Activated CD8-positive, alpha-beta memory T cell treated with anti-CD3 and anti-CD28 coated beads for 1 hour (primary cell): ENCODE measurements at places on chromosomes 13 and 19.

GRCh38 chr13:39892721-39893685 is 237.5 kb downstream of the COG6 start:
- no peak for DNase-seq

GRCh38 chr19:39953915-39954314 is 17.1 kb upstream of the PSMC4 start:
- no peak for DNase-seq

GRCh38 chr19:16200038-16201010 is 2.6 kb downstream of the AP1M1 start:
- no peak for DNase-seq

DNA sequence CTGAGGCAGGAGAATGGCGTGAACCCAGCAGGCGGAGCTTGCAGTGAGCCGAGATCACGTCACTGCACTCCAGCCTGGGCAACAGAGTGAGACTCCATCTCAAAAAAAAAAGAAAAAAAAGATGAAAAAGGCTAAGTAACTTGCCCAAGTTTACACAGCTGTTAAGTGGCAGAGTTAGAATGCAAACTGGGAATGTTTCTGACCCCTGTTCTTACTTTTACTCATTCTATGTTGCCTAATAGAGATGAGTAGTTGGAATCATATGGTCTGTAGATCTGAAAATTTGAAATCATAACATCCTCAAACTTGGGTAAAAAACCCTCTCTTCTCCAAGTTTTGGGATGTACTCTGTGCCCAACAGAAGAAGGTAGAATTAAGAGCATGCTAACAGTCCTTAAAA is 235.8 kb upstream of the RFC3 start:
- DNase-seq, result no peak

- DNase-seq, result no peak
Observed at GRCh38 chr13:70814684-70815083, 706.4 kb upstream of the KLHL1 start.

GRCh38 chr19:7349961-7350711 is 1.4 kb downstream of the ARHGEF18 start:
- peak; percentile 48 for DNase-seq

GRCh38 chr19:30269638-30270037 is 102.5 kb upstream of the ZNF536 start:
- DNase-seq, result no peak

DNA sequence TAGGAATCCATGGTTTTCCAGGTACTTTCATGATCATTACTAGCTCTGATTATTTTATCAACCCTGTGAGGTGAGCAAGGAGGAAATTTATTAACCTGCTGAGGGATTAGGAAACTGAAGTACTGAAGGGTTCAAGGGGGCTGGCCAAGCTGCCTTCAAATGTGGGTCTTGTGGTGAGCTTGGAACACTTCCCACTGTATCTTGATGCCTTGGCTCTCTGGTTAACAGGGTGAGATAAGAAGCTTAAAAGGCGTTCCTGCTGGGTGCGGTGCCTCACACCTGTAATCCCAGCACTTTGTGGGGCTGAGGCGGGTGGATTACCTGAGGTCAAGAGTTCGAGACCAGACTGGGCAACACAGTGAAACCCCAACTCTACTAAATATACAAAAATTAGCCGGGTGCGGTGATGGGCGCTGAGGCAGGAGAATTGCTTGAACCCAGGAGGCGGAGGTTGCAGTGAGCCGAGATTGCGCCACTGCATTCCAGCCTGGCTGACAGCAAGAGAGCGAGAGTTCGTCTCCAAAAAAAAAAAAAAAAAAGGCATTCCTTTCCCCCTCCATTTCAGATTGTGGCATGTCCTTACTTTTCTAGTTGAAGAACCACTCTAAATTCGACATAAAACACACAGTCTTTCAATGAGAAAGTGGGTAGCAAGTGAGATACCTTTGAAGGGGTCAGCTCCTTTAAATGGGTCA is 70.2 kb downstream of the KLF2 start:
- DNase-seq, result no peak

DNA sequence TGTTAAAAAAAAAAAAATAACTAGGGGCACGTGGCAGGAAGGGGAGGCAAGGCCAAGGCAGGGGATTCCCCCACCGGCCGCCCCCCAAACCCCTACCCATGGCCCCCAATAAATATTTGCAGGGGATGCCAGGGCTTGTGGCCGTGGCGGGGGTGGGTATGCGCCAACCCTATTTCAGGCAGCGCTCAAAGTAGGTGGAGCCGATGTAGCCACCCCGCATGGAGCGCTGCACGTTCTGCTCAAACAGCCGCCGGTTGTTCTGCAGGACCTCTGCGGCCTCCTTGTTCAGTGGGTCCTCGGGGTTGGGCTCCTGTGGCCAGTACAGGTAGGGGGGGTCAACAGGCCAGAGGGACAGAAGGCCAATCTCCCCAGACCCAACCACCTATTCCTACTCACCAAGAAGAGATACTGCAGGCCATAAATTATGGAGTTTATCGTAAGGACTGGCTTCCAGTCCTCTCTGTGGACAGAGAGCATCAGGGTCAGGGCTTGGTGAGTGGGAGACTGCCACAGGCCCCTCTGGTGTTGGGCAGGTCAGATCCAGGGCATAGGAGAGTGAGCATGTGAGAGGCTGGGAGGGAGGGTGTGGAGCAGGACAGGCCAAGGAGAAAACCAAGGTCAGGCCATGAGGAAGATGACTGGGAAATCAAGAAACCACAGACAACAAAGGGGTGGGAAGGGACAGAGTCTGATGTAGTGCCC is 1.2 kb upstream of the CHMP2A start:
- no peak for DNase-seq

DNA sequence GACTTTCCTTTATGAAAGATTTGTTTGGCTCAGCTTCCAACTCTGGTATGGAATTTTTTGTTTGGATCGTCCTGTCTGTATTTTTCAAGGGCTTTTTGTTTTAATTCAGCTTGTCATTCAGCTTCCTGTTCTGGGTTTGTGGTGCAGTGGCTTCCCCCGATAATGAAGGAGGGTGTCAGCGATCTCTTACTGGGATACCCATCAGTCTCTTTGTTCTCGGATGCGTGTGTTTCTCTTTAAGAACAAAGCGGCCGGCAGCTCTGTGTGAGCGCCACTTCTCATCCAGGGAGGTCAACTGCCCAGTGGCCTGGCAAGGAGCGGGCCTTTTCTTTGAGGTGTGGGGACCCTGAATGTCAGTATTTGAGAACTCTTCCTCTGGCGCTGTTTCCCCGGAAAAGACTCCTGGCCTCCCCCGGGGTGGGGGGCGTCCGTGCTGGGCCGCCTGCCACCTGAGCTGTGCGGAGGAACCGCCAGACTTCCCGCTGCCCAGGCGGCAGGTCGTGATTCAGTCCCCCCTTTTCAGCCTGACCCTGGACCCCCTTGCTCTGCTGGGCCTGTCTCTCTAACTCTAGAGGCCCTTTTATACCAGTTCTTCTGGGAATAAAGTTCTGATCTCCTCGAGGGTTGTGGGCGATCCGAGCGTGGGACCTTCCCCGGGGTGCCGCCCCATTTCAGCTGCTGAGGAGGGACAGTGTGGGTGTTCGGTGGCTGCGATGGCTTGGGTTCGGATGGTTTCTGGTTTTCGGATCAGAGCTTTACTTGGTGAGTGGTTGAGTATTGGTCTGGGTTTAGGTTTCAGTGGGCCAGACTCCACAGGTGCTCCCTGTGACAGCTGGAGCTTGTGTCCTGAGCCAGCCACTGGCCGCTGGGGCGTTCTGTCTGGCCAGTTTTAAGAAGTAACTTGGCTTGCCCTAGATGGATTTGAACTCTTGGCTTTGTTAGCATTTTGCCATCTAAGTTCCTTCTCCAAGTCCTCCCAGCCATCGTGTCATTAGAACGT is 3.4 kb downstream of the SF3A2 start:
- DNase-seq, result no peak

DNA sequence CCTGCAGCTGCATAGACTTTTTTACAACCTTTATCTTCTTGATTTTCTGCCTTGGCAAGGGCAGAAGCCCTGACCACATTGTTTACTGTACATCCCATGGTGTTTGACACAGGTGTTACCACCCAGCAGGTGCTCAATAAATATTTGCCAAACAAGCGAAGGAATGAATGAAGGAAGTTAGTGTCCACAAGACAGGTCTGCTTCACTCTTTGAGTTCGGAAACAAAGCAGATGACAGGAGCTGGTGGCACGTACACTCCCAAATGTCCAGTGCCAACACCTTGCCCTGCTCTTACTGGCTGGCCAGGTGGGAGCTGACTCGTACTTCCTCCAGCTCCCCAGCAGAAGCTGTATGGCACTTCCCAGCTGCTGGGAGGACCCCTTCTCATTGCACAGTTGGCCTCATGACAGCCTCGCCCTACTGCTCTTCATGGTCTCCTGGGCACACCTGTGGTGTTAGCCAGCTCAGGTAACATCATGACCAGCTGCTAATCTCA is 22.0 kb upstream of the MUC16 start:
- no peak for DNase-seq

- DNase-seq, result peak; percentile 71
Observed at GRCh38 chr19:51986309-51987291, at the start of gene ZNF350. ZNF350 (minus strand) TSS chr19:51986840; CDS start chr19:51974360, 12,480 bp downstream.

DNA sequence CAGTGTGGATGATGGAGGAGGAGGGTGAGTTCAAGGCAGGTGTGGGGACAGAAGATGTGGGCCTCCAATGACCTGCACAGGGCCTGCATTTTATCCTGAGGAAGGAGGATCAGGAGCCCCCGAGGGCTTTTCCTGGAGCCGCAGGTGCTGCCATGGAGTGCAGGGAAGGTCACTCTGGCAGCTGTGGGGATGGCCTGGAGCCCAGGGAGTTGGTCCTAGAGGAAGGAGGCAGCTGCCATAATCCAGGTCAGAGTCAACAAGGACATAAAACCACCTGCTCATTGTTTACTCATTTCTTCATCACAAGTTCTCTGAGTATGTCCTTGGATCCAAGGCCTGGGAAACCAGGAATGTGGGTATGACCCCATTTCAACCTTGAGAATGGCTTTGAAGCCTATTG is 87.2 kb downstream of the SCGB2B2 start:
- DNase-seq, result no peak

GRCh38 chr13:41605319-41606285 is 148.3 kb downstream of the RGCC start:
- DNase-seq, result no peak

- DNase-seq, result no peak
Observed at GRCh38 chr19:13681509-13681908, 82.8 kb upstream of the MRI1 start.

GRCh38 chr19:47152632-47153031 is 22.0 kb downstream of the SAE1 start:
- DNase-seq, result no peak

GRCh38 chr13:40605573-40605972 is 60.9 kb downstream of the FOXO1 start:
- no peak for DNase-seq

DNA sequence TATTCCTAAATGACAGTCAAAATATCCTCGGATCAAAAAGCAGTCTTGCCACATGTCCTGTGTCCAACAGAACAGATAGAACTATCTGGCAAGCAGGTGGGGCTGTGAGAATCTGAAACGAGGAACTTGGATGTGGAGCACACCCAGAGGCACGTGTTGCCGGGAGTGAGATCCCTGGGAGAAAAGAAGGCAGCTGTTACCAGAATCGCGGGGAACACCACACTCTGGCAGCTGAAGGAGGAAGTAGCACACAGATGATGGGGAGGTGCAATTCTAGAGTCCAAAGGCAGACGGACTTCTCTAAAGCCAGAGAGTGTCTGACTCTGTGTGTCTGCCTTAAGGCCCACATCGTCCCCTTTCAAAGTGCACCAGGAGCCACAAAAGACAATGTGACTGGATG is 22.3 kb downstream of the SLC7A1 start:
- no peak for DNase-seq

DNA sequence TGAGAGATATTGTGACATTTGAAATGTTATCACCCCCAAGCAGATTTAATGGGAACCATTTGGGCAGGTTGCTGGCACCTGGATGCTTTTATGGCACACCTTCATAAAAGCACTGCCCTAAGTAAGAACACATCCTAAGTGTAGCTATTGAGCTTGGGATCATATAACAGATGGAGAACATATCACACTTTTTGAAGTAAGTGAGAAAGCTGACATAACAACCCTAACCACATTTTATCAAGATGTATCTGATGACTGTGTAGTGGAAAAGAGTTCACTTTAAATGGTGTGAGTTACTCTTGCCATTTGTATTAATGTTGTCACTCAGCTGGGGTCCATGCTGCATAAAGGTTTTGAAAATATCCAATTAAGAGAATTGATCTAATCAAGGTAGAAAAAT is 287.9 kb downstream of the DCLK1 start:
- no peak for DNase-seq

DNA sequence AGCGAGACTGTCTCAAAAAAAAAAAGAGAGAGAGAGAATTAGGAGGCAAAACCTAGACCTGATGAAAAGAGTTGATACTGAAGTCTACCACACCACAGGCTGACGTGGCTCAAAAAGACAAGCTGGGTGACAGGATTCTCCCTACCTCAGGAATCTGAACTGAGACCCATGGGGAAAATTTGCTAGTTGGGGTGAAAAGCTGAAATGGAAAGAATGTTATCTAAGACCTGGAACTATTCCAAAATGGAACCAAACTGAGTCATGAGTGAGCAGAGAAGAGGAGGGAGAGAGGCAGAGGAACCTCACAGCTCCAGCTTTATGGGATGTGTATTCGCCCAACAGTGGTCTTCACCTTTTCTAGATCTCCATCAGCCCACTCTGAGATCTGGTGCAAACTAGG is 11.7 kb downstream of the SMG9 start:
- DNase-seq, result no peak

DNA sequence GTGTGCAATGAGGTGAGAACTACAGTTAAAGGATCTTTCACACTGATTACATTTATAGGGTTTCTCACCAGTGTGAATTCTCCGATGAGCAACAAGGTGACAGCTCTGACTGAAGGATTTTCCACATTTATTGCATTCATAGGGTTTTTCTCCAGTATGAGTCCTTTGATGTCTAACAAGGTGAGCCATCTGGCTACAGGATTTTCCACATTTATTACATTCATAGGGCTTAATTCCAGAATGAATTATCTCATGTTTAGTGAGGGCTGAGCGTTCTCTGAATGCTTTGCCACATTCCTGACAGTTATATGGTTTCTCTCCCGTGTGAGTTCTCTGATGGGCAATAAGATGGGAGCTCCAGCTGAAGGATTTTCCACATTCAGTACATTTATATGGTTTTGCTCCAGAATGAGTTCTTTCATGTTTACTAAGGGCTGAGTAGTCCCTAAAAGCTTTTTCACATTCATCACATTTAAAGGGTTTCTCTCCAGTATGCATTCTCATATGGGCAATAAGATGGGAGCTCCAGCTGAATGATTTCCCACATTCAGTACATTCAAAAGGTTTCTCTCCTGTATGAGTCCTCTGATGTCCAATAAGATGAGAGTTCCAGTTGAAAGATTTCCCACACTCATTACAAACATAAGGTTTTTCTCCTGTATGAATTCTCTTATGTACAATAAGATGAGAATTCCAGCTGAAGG is 4.4 kb upstream of the C19orf18 start:
- DNase-seq, result no peak
